C1 segment of cervical spinal cord (tissue), 14 donors: ENCODE measurements at places on chromosomes 16 and 17.

DNA sequence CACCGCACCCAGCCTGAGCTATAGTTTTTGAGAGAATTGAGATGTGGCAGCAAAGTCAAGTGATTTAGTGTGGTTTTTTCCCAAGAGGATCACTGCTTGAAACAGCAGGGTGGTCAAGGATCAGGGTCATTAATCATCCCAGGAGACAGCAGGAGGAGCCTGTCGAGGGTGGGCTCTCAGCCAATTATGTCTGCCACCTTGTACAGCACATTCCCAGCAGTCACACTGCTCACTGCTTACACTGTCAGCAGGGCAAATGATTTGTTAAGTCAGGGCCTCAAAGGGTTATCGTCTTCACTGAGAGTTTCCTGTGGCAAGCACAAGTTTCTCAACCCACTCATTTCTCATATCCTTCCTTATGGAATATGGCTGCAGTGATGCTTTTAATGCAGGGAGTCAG, 13.2 kb downstream of the B3GNT9 start:
- no peak for DNase-seq

- DNase-seq = no peak
These were observed 86.7 kb upstream of the ELAC2 start for GRCh38 chr17:13104576-13104975.

DNA sequence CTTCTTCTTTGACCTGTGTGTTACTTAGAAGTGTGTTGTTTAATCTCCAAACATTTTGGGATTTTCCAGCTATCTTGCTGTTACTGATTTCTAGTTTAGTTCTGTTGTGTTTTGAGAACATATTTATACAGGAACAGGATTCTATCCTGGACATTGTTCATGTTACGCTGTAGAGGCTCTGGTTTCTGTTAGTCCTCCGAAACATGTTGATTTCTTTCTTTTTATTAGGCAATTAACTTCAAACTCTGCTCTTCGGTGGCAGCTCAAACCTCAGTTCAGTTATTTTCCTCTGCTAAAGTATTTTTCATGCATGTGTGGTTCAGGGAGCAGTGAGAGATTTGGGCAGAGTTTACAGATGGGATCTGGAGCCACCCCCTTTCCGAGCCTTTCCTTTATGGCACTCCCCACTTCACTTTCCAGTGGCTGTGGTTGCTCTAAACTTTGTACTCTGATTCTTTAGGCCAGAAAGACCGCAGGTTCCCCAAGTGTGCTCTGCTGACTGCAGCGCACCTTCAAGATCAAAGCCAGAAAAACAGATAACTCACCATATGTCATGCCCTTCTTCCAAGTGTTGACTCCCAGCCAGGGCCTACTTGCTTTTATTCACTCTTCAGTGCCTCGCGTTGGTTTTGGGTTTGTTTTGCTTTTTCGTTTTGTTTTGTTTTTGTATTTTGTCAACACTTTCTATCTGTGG, 77.6 kb upstream of the KSR1 start:
- DNase-seq = no peak

GRCh38 chr16:30356401-30357084, 1.4 kb upstream of the CD2BP2 start:
- DNase-seq = peak; percentile 52

DNA sequence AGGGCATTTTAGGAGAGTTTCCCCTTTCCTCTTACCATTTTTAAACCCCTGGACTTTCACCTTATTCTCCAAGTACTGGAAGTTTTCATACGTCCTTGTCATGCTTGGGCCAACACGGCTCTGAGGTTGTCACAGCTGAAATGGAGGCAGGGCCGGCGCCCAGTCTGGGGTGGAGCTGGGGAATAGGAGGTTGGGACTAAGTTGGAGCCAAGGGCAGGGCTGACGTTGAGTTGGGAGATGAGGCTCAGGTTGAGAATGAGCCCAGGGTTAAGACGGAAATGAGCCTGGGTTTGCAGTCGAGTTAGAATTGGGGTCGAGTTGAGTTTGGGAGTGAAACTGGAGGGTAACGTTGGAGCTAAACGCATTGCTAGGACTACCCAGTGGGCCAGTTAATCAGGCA, 1.3 kb downstream of the CLEC10A start:
- no peak for DNase-seq

GRCh38 chr17:43517161-43517560, 29.0 kb downstream of the ETV4 start:
- no peak for DNase-seq

DNA sequence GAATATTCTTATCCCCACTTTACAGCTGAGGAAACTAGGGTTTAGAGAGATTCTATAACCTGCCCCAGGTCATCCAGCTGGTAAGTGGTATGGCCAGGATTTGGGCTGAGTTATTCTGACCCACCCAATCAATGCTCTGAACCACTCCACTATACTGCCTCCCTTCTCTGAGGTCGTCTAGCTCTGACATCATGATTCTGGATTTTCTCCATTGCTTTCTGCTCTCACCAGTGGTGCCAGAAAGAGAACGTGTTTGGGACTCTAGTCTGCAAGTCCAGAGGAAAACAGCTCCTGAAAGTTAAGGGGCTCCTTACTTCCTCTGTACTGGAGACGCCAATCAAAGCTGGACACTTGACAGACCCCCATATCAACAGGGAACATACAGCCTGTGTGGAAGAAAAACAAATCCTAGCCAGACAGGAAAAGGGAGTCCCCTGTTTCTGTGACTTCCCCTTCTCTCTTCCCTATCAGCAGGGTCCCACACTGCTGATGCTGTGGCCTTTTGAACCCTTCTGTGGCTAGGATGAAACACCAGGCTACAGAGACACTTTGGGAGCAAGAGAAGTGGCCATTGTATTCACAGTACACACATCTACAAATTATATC, 6.0 kb upstream of the EZH1 start:
- no peak for DNase-seq

GRCh38 chr16:29811896-29812665, at the start of gene PRRT2:
TSS of gene PRRT2 (plus strand) at chr16:29812193. CDS start at chr16:29813055, 862 bp downstream.
- DNase-seq = peak; percentile 71
